ENCODE measurements at places on chromosomes 2 and 18.

GRCh38 chr2:113214141-113214540, 40.4 kb downstream of the PSD4 start:
- H3K4me3 ChIP-seq: no peak overlapping the region
- H3K27me3 ChIP-seq: no peaks in the 10 kb centered on the region
- no peak overlapping the region for H3K27ac ChIP-seq
- H3K36me3 ChIP-seq: no peaks in the 10 kb centered on the region

DNA sequence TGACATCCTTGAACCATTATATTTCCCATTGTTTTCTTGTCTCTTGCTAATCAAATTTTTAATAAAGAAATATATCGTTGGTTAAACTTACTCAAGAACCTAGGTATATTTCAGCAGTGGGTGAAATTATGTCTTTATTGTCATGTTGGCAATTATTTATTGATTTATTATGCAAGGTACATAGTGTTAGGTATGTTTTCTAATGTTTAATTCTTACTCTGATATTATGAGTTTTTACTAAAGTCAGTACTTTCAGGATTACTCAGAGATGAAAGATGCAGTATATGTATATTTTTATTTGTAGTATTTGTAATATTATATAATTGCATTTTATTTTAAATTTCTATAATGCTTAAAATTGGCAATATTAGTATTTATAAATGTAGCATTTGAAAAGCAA, 46.9 kb downstream of the PSMD14 start:
- no peak overlapping the region for H3K4me3 ChIP-seq
- H3K27me3 ChIP-seq: no peaks in the 10 kb centered on the region
- no peaks in the 10 kb centered on the region for H3K4me1 ChIP-seq

DNA sequence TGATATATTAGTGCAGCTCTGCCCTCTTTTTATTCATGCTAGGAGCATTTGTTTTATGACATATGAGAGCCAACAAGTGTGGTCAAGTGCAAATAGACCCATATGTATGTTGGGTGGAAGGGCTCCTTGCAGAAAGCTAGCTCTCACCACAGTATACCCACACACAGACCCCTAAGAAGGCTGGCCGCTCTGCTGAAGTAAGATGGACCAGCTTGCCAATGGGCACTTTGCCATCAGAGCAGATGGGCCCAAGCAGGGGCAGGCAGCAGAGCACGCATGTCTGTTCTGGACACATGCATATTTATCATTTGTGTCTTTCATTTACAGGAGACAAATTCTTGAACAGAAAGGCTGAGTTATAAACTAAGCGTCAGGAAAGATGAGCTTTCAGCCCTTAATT, 187.5 kb upstream of the DTNA start:
- no peaks in the 10 kb centered on the region for H3K36me3 ChIP-seq
- no peaks in the 10 kb centered on the region for H3K27me3 ChIP-seq
- H3K4me1 ChIP-seq: no peaks in the 10 kb centered on the region
- H3K4me3 ChIP-seq: no peak overlapping the region

- no peak overlapping the region for H3K4me3 ChIP-seq
- H3K4me1 ChIP-seq: no peaks in the 10 kb centered on the region
These were observed 66.7 kb upstream of the RPL31 start for GRCh38 chr2:100935372-100935752.

All from MM.1S (cell line).